Activated naive CD4-positive, alpha-beta T cell treated with anti-CD3 and anti-CD28 coated beads for 36 hours (primary cell): ENCODE measurements at places on chromosomes 7 and 10. TPM values are rescaled to one million over a fixed set of nuclear protein-coding genes. Genes with fewer than 3 reads are reported as not detected.

TCAF2 gene
- 31.4 TPM for total RNA-seq

ANLN gene
- total RNA-seq: 62.4 TPM

UTF1 gene
- not detected for total RNA-seq

DNA sequence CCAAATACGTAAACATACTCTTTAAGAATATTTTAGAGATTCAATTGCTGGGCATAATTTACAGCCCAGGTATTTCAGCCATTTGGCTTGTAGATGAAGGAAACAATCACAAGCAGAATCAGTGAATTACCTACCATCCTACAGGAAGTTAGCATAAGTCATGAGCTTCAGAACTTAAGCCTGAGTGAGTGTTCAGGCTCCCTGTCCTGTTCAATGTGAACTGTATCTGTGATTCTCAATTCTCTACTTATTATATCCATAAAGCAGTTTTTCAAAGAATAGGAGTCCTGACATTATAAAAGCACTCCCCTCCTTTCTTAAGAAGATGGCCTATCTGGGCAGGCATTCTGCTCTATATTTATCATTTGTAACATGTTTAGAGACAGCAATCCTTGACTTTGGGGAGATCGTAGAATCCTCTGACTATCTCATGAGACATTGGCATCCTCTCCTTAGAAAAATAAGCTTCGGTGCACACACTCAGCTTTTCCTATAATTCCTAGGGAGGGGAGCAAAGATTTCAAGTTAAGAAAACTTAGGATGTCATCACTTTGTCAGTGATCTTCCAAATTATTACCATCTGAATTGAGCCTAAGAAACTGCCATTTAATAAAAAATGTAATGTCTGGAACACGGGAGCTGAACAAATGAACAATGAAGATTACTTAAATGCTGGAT, 645.2 kb upstream of the IGFBP3 start:
- H3K4me3 ChIP-seq: no peak overlapping the region
- no peak overlapping the region for H3K27ac ChIP-seq
- no peaks in the 10 kb centered on the region for H3K4me1 ChIP-seq
- no peak for DNase-seq
- no peaks in the 10 kb centered on the region for H3K36me3 ChIP-seq

GRCh38 chr10:121695731-121696464, 97.7 kb upstream of the FGFR2 start:
- H3K4me1 ChIP-seq: no peaks in the 10 kb centered on the region
- H3K36me3 ChIP-seq: no peaks in the 10 kb centered on the region
- DNase-seq: no peak
- H3K4me3 ChIP-seq: no peak overlapping the region
- peaks cover 2% of the 10 kb centered on the region for H3K27me3 ChIP-seq

GARIN1A gene
- not detected for total RNA-seq

DNA sequence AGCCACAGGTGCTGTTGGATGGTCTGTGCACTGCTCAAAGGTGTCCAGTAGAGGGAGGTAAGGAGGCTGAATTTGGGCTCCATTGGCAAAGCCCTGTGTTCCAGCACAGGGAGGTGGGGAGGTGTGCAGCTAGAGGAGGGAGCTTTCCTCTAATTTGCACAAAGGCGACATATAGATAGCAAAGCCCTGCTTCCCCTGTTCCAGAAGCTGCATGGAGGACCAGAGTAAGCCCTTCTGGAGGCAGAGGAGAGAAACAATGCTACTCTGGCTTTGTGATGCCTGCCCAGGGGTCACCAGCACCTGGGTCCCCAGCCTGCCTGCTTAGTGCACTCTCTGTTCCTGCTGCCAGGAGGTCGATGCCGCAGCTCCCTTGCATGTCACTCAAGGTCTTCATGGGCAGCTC, 3.4 kb upstream of the ARHGAP22 start:
- no peaks in the 10 kb centered on the region for H3K36me3 ChIP-seq
- peaks cover 43% of the 10 kb centered on the region for H3K27me3 ChIP-seq
- peaks cover 3% of the 10 kb centered on the region for H3K4me1 ChIP-seq
- no peak overlapping the region for H3K27ac ChIP-seq
- no peak overlapping the region for H3K4me3 ChIP-seq

- DNase-seq: no peak
- no peak overlapping the region for H3K4me3 ChIP-seq
- H3K4me1 ChIP-seq: no peaks in the 10 kb centered on the region
- peaks cover 2% of the 10 kb centered on the region for H3K27me3 ChIP-seq
- H3K36me3 ChIP-seq: no peaks in the 10 kb centered on the region
These were observed 72.0 kb downstream of the FGFR2 start for GRCh38 chr10:121526135-121526790.

KIAA1217 gene
- total RNA-seq: 0.86 TPM

DNA sequence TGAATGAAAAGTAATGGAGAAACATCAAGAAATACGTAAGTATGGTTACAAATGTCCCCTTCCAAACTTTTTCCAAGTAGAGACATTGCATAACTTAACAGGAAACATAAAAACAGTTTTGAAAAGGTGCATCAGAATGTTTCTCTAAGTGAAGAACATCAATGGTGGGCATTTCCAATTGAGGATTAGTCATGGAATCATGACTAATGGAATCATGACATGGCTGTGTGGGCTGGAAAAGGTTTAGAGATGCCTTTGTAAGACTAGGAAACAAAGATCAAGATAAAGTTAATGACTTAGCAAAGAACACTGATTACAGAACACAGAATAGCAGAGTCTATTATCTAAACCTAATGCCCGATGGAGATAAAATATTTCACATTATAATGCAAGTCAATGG, 272.0 kb downstream of the HPSE2 start:
- DNase-seq: no peak
- H3K4me1 ChIP-seq: no peaks in the 10 kb centered on the region
- H3K36me3 ChIP-seq: no peaks in the 10 kb centered on the region
- H3K27me3 ChIP-seq: peaks cover 4% of the 10 kb centered on the region
- H3K4me3 ChIP-seq: no peak overlapping the region

DNA sequence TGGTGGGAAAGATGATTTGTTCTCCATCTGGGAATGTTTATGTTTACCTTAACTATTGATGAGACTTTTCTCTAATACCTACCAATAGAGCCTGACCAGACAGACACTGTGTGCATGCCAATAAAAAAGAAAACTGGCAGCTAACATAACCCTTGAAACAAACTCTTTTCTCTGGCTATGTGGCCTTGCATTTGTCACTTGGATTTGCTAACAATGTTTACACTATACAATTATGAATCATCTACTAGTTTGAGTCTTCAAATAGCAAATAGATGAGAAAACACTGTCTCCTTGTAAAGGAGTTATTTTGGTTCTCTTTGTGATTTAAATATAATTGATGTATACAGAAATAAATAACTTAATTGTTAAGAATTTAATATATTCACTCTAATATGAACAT, 273.1 kb downstream of the SEMA3D start:
- H3K27ac ChIP-seq: no peak overlapping the region
- DNase-seq: no peak
- no peaks in the 10 kb centered on the region for H3K4me1 ChIP-seq
- H3K36me3 ChIP-seq: no peaks in the 10 kb centered on the region

DNA sequence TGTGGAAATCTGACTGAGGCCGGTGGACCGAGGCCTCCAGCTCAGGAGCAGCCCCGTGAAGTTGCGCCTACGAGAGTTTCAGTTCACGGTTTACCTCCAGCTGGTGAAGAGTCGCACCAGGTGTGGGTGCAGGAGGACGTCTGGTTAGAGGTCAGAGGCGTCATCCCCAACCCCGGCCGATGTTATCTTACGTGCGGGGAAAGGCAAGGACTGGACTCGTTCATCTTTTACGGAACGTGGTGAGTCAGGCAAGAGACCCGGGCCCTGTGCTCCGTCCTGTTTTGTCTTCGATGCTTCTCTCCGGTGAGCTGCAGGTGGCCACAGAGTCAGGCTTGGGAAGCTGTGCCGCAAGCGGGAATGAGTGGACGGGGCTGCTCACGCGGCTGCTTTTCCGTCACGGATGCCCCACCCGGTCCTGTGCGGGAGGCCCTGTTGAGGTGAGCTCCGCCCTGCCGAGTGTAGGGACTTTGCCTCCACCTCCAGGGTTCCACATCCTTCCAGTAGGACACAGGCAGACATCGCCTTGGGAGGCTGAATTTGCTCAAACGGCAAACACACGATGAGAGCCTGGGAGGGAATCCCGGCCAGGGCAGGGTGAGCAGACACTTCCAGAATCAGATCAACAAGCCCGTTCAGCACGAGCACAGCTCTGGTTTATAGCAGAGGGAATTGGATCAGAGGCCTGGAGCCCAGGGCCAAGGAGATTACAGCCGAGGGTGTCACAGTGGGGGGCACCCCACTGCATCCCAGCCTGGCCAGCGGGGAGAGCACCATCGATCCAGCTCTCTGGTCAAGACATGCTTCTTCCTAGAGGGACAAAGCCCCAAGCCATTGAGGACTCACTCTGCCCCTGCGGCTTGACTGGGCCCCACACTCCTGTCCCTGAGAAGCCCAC, 50.1 kb upstream of the INPP5A start:
- H3K36me3 ChIP-seq: no peaks in the 10 kb centered on the region
- H3K4me3 ChIP-seq: no peak overlapping the region

- no peak for DNase-seq
- no peak overlapping the region for H3K27ac ChIP-seq
- peaks cover 8% of the 10 kb centered on the region for H3K27me3 ChIP-seq
These were observed 92.9 kb upstream of the HDAC9 start for GRCh38 chr7:18402488-18403183.

DNA sequence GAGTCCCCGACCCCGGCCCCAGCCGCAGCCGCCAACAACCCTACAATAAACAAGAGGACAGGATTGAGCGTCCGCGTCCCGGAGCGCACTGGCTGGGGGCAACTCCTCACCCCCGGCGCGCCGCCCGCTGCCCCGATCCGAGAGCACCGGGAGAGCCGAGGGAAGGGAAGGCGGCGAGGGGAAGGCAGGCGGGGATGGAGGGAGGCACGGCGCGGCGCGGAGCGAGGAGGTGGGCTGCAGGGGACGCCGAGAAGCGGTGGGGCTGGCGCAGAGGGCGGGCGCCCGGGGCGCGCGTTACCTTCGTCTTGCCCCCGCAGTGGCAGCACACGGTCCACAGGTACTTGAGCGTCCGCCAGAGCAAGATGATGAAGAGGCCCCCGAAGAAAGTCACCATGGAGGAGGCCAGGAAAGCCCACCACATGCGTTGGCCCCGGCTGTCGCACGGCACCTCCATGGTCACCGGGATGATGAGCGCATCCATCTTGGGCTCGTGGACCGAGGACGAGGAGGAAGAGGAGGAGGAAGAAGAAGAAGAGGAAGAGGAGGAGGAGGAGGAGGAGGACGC, 559 bp downstream of the KCNMA1 start:
- peak overlapping the region; percentile 50 for H3K4me3 ChIP-seq
- H3K27ac ChIP-seq: no peak overlapping the region
- peaks cover 4% of the 10 kb centered on the region for H3K4me1 ChIP-seq
- DNase-seq: no peak

POLR2J2 gene
- 5.6 TPM for total RNA-seq
